H9 (cell line): ENCODE measurements at places on chromosomes 6 and 20. TPM values are rescaled to one million over a fixed set of nuclear protein-coding genes. Genes with fewer than 3 reads are reported as not detected.
A peak's percentile ranks its signal among the peaks of the same experiment; 100 is the strongest.

DNA sequence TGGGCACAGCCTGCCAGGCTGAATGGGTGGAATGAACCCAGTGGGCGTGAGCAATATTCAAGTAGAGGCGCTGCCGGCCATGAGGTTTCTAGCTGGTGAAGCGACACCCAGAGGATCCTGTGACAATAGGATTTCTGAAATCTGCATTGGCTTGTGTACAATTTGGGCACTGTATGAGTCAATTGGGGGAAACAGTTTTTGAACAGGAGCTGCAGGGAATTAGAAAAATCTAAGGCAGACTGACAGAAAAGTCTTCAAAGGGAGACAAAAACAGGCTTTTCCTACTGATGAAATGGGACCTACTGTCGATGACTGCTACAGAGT, 148.8 kb upstream of the PROKR2 start:
- no peaks in the 10 kb centered on the region for H3K36me3 ChIP-seq
- no peak overlapping the region for H3K27ac ChIP-seq
- no peaks in the 10 kb centered on the region for H3K27me3 ChIP-seq

DNA sequence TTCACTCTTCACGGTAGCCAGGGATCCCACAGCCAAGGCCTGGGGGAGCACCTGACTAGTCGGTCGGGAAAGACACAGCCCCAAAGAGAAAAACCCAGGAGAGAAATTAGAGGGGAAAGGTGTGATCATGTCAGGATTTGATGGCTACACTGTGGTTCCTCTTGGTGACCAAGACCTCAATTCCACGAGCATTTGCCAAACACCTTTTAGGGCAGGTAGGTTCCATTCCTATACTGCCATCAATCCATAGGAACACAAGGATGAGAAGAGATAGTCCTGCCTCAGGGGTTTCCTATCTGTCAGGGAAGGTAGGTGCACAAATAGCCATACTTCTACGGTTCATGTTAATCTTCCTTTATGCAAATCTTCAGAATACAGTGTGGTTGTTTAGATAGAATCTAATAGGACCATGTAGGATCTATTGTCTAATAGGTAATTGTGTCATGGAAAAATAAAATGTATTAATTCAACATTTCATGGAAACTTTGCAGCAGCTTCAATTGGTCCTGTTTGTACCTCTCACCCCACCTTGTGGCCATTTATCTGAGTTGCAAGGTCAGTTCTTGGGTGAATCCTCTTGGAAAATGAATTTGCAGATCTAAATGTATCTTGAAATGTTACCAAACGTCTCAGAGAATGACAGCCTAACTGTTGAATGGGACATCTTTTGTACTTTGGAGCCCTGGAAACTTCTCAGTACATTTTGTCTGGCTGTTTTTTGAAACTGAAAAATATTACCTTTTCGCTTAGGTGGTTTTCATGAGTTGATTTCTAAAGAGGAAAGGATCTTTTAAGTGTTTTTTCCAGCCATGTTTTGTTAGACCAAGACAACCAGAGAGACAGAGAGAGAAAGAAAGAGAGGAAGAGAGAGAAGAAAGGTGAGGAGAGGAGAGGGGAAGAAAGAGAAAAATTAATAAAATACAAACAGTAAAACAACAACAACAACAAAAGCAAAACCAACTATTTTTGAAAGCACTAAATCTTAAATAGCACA, 33.7 kb upstream of the IYD start:
- peak; percentile 46 for DNase-seq
- H3K36me3 ChIP-seq: no peaks in the 10 kb centered on the region
- H3K27ac ChIP-seq: no peak overlapping the region
- H3K4me3 ChIP-seq: no peak overlapping the region

- H3K36me3 ChIP-seq: peaks cover 43% of the 10 kb centered on the region
- no peaks in the 10 kb centered on the region for H3K27me3 ChIP-seq
- H3K27ac ChIP-seq: no peak overlapping the region
- H3K4me1 ChIP-seq: no peaks in the 10 kb centered on the region
- DNase-seq: no peak
Measured at GRCh38 chr20:29079769-29080690, 2177.4 kb upstream of the DEFB115 start.

GRCh38 chr6:140017470-140017869, 643.0 kb upstream of the CITED2 start:
- no peaks in the 10 kb centered on the region for H3K4me1 ChIP-seq
- H3K36me3 ChIP-seq: peaks cover 35% of the 10 kb centered on the region
- no peak for DNase-seq
- no peaks in the 10 kb centered on the region for H3K27me3 ChIP-seq
- H3K4me3 ChIP-seq: no peak overlapping the region

DNA sequence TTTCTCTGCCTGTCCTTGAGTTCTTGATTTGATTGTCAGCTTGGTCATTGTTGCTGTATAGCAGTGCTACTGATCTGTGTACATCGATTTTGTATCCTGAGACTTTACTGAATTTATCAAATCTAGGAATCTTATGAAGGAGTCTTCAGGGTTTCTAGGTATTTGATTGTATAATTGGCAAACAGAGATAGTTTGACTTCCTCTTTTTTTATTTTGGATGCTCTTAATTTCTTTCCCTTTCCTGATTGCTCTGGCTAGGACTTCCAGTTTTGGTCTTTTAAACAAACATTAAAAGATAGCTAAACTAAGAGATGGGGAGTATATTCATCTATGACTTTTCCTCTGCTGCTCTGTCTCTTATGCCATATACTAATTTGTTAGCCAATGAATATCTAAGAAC, 62.4 kb downstream of the NCOA7 start:
- peaks cover 5% of the 10 kb centered on the region; the same call in 2 of the 3 replicates for H3K36me3 ChIP-seq
- H3K27ac ChIP-seq: no peak overlapping the region
- H3K4me3 ChIP-seq: no peak overlapping the region
- no peaks in the 10 kb centered on the region for H3K27me3 ChIP-seq

- no peak overlapping the region for H3K27ac ChIP-seq
Measured at GRCh38 chr20:53757472-53757913, 163.9 kb upstream of the ZNF217 start.

- no peaks in the 10 kb centered on the region for H3K4me1 ChIP-seq
- no peaks in the 10 kb centered on the region for H3K36me3 ChIP-seq
- H3K27me3 ChIP-seq: no peaks in the 10 kb centered on the region
Measured at GRCh38 chr6:108689272-108690161, 128.8 kb downstream of the FOXO3 start.

- no peak for DNase-seq
- H3K36me3 ChIP-seq: peaks cover 48% of the 10 kb centered on the region
- H3K4me1 ChIP-seq: no peaks in the 10 kb centered on the region
- H3K27me3 ChIP-seq: no peaks in the 10 kb centered on the region
- H3K27ac ChIP-seq: no peak overlapping the region
Measured at GRCh38 chr6:159790956-159791598, 810 bp downstream of the MRPL18 start.

DNA sequence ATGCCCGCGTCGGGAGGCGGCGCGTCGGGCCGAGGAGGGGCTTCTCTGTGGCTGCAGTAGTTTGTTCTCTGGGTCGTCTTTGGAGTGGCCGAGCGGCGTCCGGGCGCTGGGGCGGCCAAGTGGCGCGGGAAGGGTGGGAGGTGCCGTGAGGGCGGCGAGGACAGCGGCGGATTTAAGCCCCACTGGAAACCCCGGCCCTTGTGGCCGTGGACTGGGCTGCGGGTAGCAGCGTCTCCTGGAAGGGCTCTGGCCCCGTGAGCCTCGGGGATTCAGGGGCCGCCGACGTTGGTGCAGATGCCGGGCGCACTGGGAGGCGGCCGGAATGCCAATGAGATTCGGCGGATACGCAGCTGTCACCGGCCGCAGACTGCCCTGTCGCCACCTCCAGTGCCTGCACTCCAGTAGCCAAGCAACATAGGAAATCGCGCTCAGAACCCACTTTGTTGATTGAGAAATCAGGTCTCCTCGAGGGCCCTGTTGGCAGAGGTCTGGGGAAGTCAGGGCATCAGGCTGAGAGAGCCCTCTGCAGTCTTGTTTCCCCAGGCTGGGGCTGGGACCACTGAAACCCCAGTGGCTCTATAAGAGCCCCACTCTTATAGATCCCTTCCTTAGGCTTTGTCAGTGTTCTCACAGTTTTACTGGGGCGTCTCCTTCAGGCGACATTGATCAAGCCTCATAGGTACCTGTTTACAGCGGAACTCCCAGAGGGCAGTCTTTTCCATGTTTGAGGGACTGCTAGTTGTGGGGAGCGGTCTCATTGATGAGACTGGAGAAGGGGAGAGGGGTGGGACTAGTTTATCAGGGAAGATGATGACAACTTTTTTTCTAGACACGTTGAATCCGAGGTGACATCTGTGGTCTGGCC, 642 bp downstream of the GZF1 start:
- H3K27ac ChIP-seq: no peak overlapping the region
- H3K4me3 ChIP-seq: peak overlapping the region; percentile 91
- no peaks in the 10 kb centered on the region; the same call in 1 of the 2 replicates for H3K4me1 ChIP-seq

GRCh38 chr6:130796313-130796905, 30.8 kb upstream of the SMLR1 start:
- peaks cover 9% of the 10 kb centered on the region; the same call in 1 of the 2 replicates for H3K4me1 ChIP-seq
- peaks cover 5% of the 10 kb centered on the region; the same call in 1 of the 2 replicates for H3K36me3 ChIP-seq
- no peak overlapping the region for H3K4me3 ChIP-seq
- DNase-seq: no peak
- no peak overlapping the region for H3K27ac ChIP-seq

GRCh38 chr20:17445543-17445942, 85.6 kb downstream of the BFSP1 start:
- no peaks in the 10 kb centered on the region for H3K27me3 ChIP-seq
- H3K36me3 ChIP-seq: no peaks in the 10 kb centered on the region
- no peak overlapping the region for H3K27ac ChIP-seq

DNA sequence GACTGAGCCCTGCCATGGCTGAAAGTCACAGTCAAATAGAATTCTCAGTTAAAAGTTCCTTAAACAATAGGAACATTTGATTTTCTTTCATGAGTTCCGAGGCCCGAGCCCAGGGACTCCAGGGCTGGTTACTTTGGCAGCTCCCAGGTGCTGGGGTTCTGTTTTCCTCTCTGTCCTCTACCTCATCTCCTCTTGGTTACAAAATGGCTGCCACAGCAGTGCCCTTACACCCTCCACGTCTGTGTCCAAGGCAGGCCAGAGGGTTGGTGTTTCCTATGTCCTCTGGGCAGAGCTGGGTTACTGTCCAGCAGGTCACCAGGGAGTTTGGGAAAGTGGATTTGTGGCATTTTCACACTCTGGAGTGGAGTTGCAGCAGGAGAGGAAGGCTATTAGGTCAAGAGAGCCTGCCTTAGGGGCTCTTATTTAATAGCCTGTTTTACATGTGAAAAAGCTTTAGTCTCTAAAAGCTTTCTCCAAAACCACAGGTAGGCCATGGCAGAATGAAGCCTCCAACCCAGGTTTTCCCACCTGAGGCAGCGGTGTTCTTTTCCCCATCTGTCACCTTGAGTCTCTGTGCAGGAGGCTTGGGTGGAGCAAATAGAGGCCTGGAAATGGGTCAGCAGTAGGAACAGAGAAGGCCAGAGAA, 111.0 kb downstream of the DTD1 start:
- H3K27ac ChIP-seq: no peak overlapping the region
- H3K4me1 ChIP-seq: peaks cover 8% of the 10 kb centered on the region; the same call in 1 of the 2 replicates
- DNase-seq: no peak
- no peak overlapping the region for H3K4me3 ChIP-seq
- no peaks in the 10 kb centered on the region for H3K27me3 ChIP-seq

DNA sequence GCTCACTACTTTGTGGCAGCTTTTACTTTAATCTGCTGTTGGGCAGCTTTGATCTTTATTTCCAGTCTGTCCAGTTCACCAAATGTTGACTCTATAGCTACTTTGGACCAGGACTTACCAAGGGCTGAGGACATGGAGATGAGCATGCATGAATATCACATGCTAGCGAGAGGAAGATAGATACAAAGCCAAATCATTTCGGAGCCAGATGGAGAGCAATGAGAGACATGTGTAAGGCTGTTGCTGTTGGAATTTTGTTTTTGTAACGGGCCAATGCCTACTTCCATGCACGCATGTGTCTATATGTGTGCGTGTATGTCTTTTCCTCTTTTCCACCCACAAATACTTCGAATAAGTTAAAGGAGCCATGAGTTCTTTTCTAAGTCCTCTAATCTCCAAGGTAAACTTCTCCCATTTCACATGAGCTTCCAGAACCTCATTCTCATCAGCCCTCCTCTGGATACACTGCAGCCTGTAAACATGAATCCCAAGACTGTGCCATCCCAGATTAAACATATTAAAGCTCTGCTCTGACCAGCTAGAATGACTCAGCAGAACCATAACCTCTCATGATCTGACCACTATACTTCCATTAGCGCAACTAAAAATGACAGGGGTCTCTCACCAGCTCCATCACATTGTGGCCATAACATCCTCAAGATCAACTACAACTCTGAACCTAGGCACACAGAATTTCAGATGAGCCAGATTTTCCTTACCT, 160.7 kb downstream of the LRFN2 start:
- H3K27ac ChIP-seq: no peak overlapping the region
- H3K27me3 ChIP-seq: no peaks in the 10 kb centered on the region
- no peaks in the 10 kb centered on the region for H3K4me1 ChIP-seq
- no peak for DNase-seq
- no peak overlapping the region for H3K4me3 ChIP-seq

- H3K4me1 ChIP-seq: no peaks in the 10 kb centered on the region
- DNase-seq: no peak
- peaks cover 4% of the 10 kb centered on the region; the same call in 1 of the 2 replicates for H3K36me3 ChIP-seq
- no peaks in the 10 kb centered on the region for H3K27me3 ChIP-seq
- no peak overlapping the region for H3K27ac ChIP-seq
Measured at GRCh38 chr6:112846681-112847080, 499.6 kb downstream of the RFPL4B start.

DNA sequence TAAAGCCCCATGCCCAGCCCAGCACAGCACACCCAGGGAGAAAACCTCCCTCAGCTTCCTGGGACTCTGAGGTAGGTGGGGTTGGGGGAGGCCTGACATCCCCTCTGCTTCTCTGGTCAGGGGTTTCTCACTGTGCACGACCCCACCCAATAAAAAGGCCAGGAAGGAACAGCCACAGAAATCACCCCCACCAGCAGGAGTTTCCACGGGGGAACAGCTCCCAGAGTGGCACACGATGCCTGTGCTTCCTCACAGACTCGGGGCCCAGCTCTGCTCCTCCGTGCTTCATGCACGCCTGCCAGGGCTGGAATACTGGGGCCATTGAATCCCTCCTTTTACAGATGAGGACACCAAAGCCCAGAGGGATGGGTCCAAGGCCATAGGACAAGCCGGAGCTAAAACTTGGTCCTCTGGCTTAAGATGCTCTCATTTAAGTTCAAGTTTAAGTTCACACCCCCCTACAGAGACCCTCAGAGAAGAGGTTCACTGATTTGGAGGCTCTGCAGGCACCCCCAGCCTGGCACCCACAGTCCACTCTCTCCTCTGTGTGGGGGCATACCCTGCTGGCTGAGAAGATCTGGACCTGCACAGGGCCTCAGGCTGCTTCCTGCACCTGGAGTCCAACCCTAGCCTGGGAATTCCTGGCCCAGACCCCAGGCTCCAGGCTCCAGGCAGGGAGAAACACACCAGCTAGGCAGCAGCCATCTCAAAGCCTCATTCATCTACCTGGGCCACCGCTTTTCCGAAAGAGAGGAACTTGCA, 14.3 kb downstream of the ACSS1 start:
- H3K36me3 ChIP-seq: no peaks in the 10 kb centered on the region
- H3K4me1 ChIP-seq: peaks cover 2% of the 10 kb centered on the region; the same call in 1 of the 2 replicates
- no peaks in the 10 kb centered on the region; the same call in 1 of the 2 replicates for H3K27me3 ChIP-seq
- DNase-seq: no peak

SASH1 gene
- total RNA-seq: 29.7 and 33.2 TPM in 2 replicates

IL22RA2 gene
- not detected in 2 replicates for total RNA-seq

ACSS1 gene
- total RNA-seq: 0.61 TPM in 2 replicates

TSPO2 gene
- total RNA-seq: not detected in 2 replicates

STMND1 gene
- not detected in 2 replicates for total RNA-seq

TRIM15 gene
- total RNA-seq: 0.20 TPM in 1 of 2 replicates, not detected in the other

MACROD2 gene
- total RNA-seq: 1.6 and 2.0 TPM in 2 replicates
